Astrocyte (in vitro differentiated cells and primary cell): ENCODE measurements at places on chromosomes 2 and 18. TPM values are rescaled to one million over a fixed set of nuclear protein-coding genes. Genes with fewer than 3 reads are reported as not detected.

- no peak for DNase-seq
- no peaks in the 10 kb centered on the region for H3K4me1 ChIP-seq
- peaks cover 19% of the 10 kb centered on the region for H3K27me3 ChIP-seq
- no peak overlapping the region for H3K27ac ChIP-seq
Observed at GRCh38 chr2:121052521-121052920, 232.5 kb downstream of the TFCP2L1 start.

- peak; percentile 67 for DNase-seq
- no peak overlapping the region for H3K4me3 ChIP-seq
- H3K27ac ChIP-seq: no peak overlapping the region
- peaks cover 7% of the 10 kb centered on the region for H3K4me1 ChIP-seq
- H3K27me3 ChIP-seq: no peaks in the 10 kb centered on the region
Observed at GRCh38 chr2:28231110-28231631, 161.5 kb upstream of the FOSL2 start.

DNA sequence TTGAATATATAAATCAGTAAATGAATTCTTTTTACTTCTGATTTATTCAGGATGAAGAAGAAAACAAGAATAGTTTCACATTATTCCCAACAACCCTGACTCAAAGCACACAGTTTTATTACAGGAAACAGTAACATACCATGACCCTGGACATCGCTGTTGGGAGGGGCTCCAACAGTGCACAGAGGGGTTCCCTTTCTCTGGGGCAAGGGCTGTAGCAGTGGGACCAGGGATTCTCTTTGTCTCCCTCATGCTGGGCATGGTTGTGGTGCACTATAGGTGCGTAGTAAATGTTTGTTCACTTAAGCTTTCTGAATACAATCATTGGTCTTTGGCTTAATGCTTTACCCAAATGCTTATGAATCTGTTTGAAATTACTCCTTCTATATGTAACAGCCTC is 189.4 kb downstream of the BCL2 start:
- DNase-seq: no peak
- H3K36me3 ChIP-seq: no peaks in the 10 kb centered on the region
- no peaks in the 10 kb centered on the region for H3K27me3 ChIP-seq
- no peak overlapping the region for H3K27ac ChIP-seq
- H3K4me3 ChIP-seq: no peak overlapping the region

- H3K27me3 ChIP-seq: peaks cover 9% of the 10 kb centered on the region
- H3K36me3 ChIP-seq: no peaks in the 10 kb centered on the region
- peaks cover 24% of the 10 kb centered on the region for H3K4me1 ChIP-seq
- H3K27ac ChIP-seq: peak within 1 kb of the TSS; percentile 56
Observed at GRCh38 chr2:26970244-26970927, at the start of gene MAPRE3. MAPRE3 (plus strand) TSS chr2:26970637; CDS start chr2:27022219, 51,582 bp downstream.

- no peaks in the 10 kb centered on the region for H3K36me3 ChIP-seq
- H3K4me3 ChIP-seq: no peak overlapping the region
- no peak for DNase-seq
- H3K27me3 ChIP-seq: no peaks in the 10 kb centered on the region
Observed at GRCh38 chr18:7155092-7155491, 37.5 kb upstream of the LAMA1 start.

DNA sequence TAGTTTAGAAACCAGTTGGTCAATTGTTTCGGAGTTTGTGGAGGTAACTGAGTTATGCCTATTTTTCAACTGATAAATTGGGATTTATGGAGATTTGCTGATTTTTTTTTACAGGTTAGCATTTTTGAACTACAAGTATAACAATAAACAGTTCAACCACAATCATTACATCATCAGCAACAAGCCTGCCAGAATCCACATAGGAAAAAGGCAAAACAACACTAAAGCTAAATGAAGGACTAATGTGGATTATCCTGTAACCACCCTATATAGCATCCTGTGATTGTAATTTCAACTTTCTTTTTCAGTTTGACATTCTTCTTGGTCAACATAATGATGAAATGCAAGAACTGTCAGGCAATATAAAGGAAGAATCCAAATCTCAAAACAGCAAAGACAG is 76.5 kb downstream of the CCDC102B start:
- no peaks in the 10 kb centered on the region for H3K4me1 ChIP-seq
- no peaks in the 10 kb centered on the region for H3K27me3 ChIP-seq
- H3K36me3 ChIP-seq: no peaks in the 10 kb centered on the region
- peak; percentile 39 for DNase-seq

DNA sequence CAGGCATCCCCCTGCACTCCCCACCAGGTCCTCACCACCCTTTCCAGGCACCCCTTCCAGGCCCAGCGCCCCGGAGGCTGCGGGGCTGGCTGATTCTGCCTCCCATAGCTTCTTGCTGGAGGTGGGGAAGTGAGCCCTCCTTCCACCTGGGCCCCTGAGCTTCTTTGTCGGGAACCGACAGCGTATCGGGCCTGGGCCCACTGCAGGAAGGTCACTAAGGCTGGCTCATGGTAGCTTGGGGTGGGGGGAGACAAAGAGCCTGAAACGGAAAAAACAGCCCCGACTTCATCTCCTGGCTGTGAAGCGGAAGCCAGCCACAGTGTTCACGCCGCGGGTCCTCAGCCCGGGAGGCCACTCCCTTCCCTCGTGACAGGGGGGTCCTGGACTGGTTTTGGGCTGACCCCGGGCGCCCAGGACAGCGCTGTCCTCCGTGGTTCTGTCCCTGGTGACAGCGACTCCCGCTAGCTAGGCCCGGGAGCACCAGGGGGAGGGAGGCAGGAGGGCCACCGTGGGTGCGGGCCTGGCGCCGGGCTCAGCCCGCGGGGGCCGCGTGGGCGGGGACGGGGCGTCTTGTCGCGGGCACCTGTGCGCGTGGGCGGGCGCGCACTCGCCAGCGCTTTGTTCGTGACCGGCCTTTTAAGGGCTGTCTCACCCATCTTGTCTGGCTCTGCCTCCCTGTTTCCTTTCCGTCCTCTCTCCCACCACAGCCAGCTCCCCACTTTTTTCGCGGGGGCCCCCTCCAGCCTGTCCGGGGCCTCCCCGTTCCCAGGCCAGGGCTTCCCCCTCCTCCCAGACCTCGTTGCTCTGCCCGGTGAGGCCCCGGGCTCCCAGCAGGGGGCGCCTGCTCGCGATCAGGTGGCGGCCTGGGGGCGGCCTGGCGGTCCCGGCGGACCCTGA is 64.9 kb downstream of the DNMT3A start:
- peak overlapping the region; percentile 44 for H3K4me3 ChIP-seq
- no peaks in the 10 kb centered on the region for H3K36me3 ChIP-seq
- H3K27ac ChIP-seq: no peak overlapping the region
- peaks cover 19% of the 10 kb centered on the region for H3K4me1 ChIP-seq

- H3K27ac ChIP-seq: no peak overlapping the region
- no peaks in the 10 kb centered on the region for H3K4me1 ChIP-seq
- H3K27me3 ChIP-seq: no peaks in the 10 kb centered on the region
- no peaks in the 10 kb centered on the region for H3K36me3 ChIP-seq
- DNase-seq: no peak
Observed at GRCh38 chr2:207321514-207321913, 155.8 kb upstream of the KLF7 start.

DNA sequence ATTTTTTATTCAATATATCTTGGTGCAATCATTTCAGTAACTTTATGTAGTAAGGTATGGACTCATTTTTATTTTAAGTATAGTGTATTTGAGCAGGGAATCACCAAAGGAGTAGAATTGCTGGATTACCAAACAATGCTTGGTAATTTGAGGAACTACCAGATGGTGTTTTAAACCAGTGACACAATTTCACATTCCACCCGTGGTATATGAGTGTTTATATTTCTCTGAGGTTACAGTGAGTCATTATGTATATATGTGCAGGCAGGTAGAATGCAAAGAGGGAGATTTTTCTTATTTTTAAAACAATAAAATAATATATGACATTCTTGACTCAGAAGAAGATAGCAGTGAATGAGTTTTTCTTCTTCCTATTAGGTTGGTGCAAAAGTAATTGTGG is 596.9 kb downstream of the DCC start:
- no peak overlapping the region for H3K27ac ChIP-seq
- H3K4me1 ChIP-seq: peaks cover 3% of the 10 kb centered on the region
- no peaks in the 10 kb centered on the region for H3K27me3 ChIP-seq
- DNase-seq: peak; percentile 35
- H3K4me3 ChIP-seq: no peak overlapping the region

DNA sequence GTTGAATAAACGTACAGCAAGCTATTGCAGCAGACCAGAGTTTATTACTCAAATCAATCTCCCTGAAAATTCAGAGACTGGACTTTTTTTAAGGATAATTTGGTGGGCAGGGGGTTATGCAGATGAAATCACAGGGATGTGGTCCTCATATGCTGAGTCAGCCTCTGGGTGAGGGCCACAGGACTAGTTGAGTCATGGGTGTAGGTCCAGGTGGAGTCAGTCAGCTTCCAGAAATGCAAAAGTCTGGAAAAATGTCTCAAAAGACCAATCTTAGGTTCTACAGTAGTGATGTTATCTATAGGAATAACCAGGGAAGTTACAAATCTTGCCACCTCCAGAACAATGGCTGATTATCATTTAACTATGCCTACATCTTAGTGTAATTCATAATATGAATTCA is 51.1 kb downstream of the ARHGEF33 start:
- H3K4me1 ChIP-seq: no peaks in the 10 kb centered on the region
- H3K36me3 ChIP-seq: no peaks in the 10 kb centered on the region
- H3K27ac ChIP-seq: no peak overlapping the region
- DNase-seq: peak; percentile 11

DNA sequence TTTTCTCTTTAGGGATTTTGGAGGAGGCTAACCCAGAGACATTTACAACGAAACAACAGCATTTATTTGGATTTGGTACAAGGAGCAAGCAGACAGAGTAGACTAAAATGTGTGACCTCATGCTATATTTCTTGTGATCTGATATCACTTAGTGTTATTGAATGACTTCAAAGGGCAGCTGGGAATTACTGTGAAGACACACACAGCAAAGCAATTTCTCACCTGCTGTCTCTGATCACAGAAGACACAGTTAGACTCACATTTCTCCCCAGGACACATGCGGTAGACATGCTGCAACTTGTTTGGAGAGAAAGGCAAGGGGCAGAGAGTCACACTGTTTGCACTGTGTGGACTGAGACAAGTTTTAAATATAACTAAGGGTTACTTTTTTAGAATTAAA is 67.5 kb downstream of the LTBP1 start:
- H3K27me3 ChIP-seq: no peaks in the 10 kb centered on the region
- no peak overlapping the region for H3K4me3 ChIP-seq

DNA sequence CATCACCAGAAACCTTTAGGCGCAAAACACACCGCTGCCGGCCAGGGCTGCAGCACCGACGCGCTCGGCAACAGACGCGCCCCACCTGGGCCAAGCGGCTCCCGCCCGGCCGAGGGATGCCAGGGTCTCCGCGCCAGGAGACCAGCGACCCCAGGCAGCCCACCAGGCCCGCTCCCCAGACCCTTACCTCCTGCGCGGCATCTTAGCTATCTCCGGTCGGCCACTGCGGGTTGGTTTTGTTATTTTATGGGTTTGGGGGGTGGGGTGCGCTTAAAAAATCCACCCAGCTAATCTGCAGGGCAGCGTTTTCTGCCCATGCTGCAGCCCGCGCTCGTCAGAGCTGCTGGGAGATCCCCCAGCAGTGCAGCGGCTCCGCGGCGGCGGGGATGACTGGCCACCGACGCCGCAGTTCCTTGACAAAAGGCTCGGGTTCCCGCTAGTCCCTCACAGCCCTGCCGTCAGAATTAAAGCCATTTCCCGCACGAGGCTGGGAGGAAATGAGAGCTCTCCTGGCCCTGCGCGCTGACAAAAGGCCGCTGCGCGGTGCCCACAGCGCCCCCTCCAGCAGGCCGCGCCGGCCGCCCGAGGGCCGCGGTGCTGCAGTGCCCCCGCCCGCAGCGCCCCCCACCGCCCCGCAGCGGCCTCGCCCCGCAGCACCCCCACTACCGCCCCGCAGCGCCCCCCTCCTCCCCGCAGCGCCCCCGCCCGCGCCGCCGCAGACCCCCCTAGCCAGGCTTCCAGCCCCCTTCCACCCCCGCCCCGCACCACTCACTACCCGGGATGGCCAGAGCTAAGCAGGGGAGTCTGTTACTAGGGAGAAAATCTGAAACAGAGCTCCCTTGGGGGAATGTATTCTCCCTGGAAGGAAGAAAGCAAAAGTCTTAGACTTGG is at the start of gene ADD2:
ADD2 (minus strand) TSS at position 502 of the 891 bp plus-strand sequence. CDS start 61,792 bp downstream, outside the sequence.
- no peak within 1 kb of the TSS for H3K27ac ChIP-seq
- H3K36me3 ChIP-seq: no peaks in the 10 kb centered on the region
- H3K27me3 ChIP-seq: peaks cover 33% of the 10 kb centered on the region
- DNase-seq: peak; percentile 46
- no peaks in the 10 kb centered on the region for H3K4me1 ChIP-seq

GRCh38 chr2:58039170-58039611 is 7.4 kb upstream of the VRK2 start:
- no peaks in the 10 kb centered on the region for H3K27me3 ChIP-seq
- no peak overlapping the region for H3K4me3 ChIP-seq
- H3K27ac ChIP-seq: no peak overlapping the region
- H3K4me1 ChIP-seq: peaks cover 9% of the 10 kb centered on the region
- no peaks in the 10 kb centered on the region for H3K36me3 ChIP-seq
- peak; percentile 68 for DNase-seq

DNA sequence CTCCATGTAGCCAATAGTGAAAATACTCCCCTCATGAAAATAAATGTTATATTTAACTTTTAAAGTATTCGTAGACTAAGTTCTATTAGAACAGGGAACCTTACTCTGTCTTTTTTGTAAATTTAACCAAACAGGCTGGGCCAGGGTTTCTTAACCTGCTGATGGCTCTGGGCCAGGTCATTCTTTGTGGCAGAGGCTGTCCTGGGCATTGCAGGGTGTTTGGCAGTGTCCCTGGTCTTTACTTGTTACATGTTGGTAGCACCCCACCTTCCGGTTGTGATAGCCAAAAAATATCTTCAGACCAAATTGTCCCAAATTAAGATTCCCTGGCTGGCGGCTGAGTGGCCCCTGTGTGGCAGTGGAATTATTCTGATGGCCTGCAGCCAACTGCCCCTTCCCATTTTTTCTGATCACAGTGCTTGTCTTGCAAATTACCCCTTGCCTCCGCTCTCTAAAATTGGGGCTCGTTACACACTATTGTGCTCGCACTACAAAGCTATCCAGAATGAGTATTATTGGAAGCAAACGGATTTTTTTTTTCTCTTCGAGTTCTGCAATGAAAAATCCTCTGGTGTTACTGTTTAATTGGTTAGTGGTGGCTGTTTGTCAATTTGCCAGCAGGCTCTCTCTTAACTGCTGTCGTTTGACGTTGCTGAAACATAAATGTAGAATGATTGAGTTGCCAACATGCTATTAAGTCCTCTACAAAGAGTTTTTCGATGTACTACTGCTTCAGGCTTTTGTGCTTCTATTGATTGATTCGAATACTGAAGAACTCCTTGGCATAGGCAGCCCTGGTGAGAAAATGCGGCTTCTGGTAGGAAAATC is 216.9 kb downstream of the SH3RF3 start:
- H3K27me3 ChIP-seq: peaks cover 3% of the 10 kb centered on the region
- no peaks in the 10 kb centered on the region for H3K36me3 ChIP-seq
- H3K4me3 ChIP-seq: no peak overlapping the region

VWC2L gene
- total RNA-seq: not detected in 2 replicates

SERPINB4 gene
- total RNA-seq: not detected in 2 replicates

CD8A gene
- 0.14 TPM in 1 of 2 replicates, not detected in the other for total RNA-seq

UPP2 gene
- total RNA-seq: not detected in 2 replicates

SLC14A1 gene
- total RNA-seq: not detected in 2 replicates

G6PC2 gene
- total RNA-seq: not detected in 2 replicates

CCBE1 gene
- total RNA-seq: 2.7 and 4.1 TPM in 2 replicates

CIB4 gene
- not detected in 2 replicates for total RNA-seq
